Activated CD4-positive, alpha-beta memory T cell treated with anti-CD3 and anti-CD28 coated beads for 36 hours (primary cell): ENCODE measurements at places on chromosomes 4 and X.

GRCh38 chr4:25421816-25422525 is 44.9 kb downstream of the ANAPC4 start:
- no peak for DNase-seq

DNA sequence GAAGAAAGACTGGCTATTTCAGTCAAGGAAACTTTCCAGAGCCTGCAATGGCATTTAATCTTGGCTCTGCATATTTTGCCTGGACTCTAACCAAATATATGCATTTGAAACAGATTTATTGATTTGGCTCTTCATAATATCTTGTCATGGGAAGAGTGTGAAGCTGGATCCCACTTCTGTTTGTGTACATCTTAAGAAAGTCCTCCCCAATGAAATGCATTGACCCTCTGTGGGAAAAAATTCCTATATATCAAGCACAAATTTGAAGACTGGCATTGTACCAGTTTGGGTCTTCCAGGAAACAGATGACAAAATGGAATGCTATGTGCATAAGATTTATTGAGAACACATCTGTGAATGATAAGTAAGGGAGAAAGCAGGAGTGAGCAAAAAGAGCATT is 897.3 kb upstream of the TENM3 start:
- no peak for DNase-seq

- DNase-seq = no peak
These were observed 85.1 kb downstream of the PDLIM5 start for GRCh38 chr4:94536649-94537469.

DNA sequence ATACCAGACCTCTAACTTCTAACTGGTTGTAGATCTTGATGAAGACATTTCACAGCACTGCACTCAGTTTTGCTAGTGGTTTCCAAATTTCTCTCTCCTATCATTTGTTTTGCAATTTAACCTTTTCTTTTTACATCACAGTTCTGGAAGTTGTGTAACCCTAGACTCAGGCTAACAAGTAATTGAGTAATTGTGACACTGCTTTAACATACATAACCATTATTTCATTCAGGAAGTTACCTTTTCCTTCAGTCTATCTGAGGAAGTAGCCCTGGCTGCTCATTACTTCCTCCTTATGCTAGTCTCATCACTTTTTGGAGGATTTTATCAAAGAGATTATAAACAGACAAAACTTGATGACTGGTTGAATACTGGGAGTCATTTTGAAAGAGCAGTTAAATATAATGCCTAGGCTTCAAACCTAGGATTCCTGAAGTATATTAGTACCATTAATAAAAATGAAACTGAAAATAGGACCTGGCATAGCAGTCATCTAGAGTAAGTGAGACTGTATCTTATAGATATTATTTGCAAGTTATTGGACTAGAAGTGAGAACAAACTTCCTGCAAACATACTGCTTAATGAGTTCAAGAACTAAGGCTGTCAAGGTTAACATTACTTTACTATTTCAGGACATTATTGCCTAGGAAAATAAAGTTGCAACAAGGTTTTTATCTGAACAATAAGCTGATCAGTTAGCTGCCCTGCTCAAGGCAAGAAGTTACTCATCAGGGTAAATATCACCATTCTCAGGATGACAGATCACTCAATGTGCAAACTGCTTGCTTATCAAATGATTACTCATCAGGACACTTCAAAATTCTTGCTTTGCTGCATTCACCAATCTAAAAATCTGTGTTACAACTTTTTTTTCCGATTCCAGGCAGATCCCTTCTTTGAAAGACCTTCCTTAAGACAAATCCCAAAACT is 25.6 kb upstream of the TEX13C start:
- DNase-seq = no peak

- no peak for DNase-seq
These were observed 1.1 kb downstream of the LGI2 start for GRCh38 chr4:25029479-25030276.
